EL (cell line): ENCODE measurements at places on chromosomes 3 and 15.

- no peak for DNase-seq
Observed at GRCh38 chr3:64406271-64406670, 181.0 kb upstream of the PRICKLE2 start.

DNA sequence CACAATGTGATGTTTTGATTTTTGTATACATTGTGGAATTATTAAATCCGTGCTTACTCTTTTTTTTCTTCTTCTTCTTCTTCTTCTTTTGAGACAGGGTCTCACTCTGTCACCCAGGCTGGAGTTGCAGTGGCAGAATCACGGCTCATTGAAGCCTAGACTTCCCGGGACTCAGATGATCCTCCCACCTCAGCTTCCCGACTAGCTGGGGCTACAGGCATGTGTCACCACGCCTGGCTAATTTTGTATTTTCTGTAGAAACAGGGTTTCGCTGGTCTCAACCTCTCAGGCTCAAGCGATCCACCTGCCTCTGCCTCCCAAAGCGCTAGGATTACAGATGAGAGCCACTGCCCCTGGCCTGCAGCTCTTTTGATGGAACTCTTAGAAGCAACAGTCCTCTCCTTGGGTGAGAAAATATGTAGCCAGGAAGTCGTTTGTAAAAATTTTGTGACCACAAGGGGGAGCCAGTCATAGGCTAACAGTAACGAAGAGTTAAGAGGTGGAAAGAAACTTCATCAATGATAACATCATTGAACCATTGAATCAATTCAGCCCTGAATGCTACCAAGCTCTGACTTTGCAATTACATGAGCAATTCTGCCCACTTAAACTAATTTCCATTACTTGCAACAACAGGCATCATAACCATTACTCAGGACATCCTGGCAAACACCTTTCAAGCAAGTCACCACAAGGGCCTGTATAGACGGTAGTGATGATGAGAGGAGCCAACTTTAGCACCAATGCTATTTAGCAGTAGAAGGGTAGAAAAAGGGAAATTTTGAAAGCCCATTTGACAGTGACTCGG is 16.7 kb upstream of the CMTM7 start:
- DNase-seq: peak; percentile 77

DNA sequence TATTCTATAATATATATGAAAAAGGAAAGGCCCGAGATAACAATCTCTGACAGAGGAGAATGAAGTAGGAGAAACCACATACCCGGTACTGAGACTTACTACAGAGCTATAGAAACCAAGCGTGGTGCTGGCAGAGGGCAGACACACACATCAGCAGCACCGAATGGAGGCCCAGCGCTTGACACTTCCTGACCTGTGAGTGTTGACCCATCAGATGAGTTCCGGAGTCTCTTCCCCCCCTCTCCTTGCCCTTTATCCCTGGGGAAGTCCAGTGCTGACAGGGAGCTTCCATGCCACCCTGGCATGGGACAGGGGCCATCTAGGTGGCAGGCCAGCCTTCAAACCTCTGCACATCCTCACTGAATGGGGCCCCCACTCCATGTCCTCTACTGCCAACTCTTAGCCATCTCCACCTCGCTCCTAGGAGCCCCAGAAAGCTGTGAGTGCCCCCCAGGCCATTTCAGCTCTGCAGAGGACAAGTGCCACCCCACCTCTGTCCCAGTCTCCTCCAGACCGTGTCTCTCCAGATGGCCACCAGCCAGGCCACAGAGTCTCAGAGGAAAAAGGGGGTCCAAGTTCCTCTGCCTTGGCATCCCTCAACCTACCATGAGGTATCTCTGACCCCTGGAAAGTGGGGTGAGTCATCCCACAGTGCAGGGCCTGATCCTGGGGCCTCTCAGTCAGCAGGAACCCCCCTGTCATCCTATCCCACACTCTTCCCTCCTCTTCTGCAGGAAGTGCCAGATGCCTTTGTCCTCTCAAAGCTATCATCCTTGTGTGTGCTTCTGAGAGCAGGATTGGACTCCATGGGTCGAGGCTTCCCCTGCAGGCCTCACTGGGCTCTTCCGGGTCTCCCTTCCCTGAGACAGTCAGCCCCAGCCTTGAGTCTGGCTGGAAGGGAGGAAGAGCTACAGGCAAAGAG is 116.5 kb upstream of the ALDH1A3 start:
- peak; percentile 11 for DNase-seq

- no peak for DNase-seq
Observed at GRCh38 chr3:186520957-186521842, 23.0 kb downstream of the CRYGS start.

DNA sequence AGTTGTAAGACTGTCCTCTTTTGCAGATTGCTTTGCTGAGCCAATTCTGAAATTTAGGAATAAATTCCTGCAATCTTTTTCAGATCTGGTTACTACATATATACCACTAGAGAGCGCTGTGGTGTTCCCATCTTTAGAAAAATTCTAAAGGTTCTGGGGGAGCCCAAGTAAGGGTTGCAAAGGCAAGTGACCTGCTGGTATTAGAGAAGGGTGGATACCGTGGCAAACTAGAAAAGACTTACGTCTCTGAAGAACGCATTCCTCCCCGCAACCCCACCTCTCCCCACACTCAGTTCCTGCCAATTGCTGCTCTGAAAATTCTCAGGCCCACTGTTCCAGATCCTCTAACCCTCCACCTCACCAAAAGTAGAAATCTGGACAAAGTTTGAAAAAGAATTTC is 48.5 kb downstream of the EFHB start:
- DNase-seq: peak; percentile 56

DNA sequence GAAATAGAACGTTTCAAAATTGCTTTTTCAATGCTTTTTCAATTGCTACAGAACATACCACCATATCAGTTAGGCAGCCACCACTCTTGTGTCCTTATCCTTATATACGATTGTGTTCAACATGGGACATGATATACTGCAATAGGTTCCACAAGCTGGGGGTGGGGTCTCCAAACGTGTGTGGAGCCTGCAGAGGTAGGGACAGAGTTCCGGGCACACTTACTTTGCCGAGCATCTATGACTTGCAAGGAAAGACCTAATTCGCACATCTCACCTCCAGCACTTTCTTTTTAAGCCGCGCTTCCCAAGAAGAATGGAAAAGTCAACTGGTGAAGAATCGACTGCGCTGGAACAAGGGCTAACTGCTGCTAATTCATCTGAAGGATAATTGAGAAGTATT is 39.6 kb upstream of the SFMBT1 start:
- no peak for DNase-seq

GRCh38 chr15:60573936-60574335 is 95.0 kb upstream of the ICE2 start:
- DNase-seq: no peak

DNA sequence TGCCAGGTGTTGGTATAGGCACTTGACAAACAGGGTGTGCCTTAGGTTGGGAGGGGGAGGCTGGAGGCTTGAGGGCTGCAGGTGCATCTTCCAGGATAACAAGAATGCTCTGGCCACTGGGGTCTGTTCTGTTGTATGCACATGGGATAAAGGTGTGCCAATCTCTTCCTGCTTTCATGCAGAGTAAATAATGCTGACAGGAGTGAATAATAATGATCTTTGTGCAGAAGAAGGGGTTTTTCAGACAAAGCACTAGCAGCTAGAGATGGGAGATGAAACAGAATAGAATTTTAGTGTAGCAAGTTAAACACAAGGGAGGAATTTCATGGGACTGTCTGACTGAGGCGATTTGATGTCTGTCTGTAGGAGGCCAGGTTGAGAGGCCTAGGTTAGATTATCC is 1.9 kb upstream of the ROPN1 start:
- DNase-seq: no peak

DNA sequence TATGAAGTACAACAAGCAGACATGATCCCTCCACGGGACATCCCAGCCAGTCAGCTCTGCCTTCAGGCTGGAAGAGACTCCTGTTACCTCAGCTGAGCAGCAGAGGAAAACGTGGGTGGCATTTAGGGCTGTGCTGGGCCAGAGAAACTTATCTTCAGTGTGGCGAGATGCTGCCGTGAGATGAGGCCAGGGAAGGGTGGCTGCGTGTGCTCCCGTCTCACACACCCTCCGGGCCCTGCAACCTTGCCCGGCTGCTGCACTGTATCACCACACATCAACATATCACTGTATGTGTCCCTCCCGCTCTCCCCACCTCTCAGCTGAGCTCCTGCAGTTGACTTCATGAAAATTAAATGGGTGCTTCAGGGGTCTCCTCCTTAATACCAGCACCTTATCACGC is 23.4 kb downstream of the BMF start:
- no peak for DNase-seq

- DNase-seq: peak; percentile 73
Observed at GRCh38 chr3:170716172-170716805, 130.4 kb upstream of the SLC7A14 start.

- DNase-seq: peak; percentile 14
Observed at GRCh38 chr3:120324190-120324589, 25.0 kb downstream of the LRRC58 start.

DNA sequence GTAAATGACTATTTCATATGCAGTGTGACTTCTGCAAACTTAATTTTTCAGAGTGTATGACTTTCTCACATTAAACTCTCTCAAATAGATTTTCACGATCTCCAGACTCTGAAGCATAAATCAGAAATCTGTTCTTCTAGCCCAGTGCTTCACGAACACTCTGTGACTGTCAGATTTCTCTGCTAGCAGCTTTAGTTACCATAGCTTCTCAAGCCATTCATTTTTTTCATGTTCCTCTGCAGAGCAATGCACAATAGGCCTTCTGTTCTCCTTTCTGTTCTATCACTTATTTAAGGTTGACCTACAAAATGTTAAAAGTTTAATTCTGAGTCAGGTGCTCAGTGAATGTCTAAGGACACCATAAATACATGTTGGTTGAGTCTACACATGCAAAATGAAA is 1102.2 kb downstream of the TUSC7 start:
- no peak for DNase-seq

DNA sequence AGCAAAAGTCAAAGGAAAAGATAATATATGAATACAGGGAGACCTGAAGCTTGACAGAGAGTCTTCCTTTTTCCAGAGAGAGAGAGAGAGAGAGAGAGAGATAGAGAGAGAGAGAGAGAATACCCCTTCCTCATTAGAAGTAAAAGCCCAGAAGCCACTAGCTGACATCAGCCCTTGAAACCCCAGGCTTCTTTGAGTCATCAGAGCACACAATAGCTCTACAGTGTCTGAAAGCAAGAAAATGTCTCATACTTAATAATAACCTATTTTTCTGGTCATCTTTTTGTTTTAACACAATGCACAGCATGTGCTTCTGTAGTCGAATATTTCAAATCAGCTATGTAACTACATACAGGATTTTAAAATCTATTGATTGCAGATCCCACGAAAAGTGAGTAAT is 109.2 kb upstream of the NANOGP8 start:
- no peak for DNase-seq

- no peak for DNase-seq
Observed at GRCh38 chr15:36495456-36495991, 83.9 kb upstream of the CDIN1 start.

- DNase-seq: no peak
Observed at GRCh38 chr3:48466386-48467109, 20.0 kb downstream of the ATRIP start.

DNA sequence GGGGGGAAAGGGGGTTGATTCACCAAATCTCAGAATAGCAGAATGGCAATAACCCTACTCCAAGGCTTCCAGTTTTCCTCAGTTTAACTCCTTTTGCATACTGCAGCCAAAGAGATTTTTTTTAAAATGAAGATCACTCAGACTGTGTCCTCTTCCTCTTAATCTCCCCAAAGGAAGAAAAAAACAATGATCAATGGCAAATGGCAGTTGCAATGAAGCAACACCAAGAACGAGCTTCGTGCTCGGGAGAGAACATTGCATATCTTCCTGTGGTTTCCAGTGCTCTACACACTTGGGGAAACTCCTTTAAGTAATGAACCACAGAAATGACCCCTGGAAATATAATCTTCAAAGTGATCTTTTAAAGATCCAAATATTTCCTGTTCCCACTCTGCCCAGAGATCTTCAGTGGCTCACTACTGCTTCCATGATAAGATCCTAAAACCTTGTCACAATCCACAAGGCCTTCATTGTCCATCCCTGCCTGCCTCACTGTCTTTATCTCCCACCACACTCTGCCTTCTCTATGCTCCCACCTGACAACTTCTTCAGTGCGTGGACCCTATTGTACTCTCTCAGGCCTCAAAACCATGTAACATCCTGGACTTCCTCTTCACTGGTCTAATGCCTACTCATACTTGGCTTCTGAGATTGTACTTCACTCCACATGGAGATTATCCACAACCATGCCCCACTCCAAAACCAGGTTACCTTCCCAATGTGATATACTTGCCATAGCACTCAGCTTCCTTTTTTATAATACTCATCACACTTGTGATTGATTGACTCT is 394.8 kb downstream of the FHIT start:
- DNase-seq: no peak
